ENCODE measurements at places on chromosomes 1 and 21.

DNA sequence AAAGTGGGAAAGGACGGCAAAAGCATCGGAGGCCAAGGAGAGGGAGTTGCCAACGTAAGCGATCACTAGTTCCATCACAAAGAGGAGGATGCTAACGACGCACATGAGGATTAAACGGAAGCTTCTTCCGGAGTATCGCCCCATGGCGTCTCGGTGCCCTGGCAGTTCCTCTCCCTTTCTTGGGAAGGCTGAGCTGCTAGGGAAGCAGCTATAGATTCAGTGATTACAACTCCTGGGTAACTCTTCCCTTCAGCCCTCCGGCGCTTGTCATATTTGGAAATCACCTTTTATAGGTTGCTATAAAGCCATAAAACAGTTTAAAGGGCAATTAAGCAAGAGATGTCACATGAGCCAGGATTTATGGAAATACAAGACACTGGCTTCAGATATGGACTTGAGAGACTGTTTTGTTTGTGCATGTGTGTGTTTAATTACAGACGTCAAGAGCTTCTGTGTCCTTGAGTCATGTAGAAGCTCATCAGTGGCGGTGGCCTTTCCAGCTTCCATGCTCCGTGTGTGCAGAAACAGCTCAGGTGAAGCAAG lies 30.6 kb upstream of the SLC30A10 start:
- DNase-seq = no peak

- no peak for DNase-seq
Measured at GRCh38 chr1:29289493-29289892, 53.2 kb downstream of the PTPRU start.

- no peak for DNase-seq
Measured at GRCh38 chr1:219173434-219173757, 282 bp upstream of the LYPLAL1 start.

DNA sequence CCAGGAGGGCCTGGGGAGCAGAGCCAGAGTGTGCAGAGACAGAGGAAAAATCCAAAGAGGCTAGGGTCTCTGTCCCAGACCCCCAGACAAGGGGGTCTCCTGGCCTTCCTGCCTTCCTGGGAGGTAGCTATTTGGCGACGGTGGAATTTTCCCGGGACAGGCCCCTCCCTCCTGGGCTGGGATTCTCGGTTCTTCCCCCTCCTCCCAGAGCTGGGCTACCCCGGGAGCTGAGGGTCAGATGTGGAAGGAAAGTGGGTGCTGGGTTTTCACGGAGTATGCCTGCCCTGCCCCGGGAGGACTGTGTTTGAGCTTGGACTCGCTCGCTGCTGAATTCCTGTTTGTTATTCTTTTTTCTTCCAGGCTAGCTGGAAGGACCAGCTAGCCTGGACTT lies 759 bp downstream of the AMPD2 start:
- no peak for DNase-seq

GRCh38 chr1:93358293-93358692 lies 12.6 kb downstream of the DR1 start:
- DNase-seq = no peak

- DNase-seq = no peak
Measured at GRCh38 chr21:31173881-31174555, 135.7 kb upstream of the KRTAP19-8 start.

DNA sequence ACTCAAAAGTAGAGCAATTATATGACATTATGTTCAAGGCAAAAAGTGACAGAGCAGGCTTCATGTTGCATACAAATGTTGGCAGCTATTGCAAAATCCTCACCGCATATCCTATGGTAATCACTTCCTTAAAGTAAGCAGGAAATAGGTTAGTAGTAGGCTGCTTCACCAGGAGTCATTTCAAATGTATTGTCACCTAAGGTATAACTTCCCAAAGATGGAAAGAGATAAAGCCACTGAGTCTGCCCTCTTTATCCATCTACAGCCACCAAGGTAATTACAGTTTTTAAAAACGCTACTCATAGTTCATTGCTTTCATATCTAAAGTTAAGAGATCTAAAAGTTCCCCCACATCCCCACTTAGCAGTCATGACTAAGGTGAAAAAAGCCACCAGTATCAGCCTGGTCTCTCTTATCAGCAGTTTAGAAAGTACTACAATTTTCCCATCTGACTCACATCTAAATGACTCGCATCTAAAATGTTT lies 31.6 kb upstream of the UBE2U start:
- no peak for DNase-seq

- DNase-seq = no peak
Measured at GRCh38 chr1:12760256-12760795, 13.2 kb upstream of the PRAMEF12 start.

- DNase-seq = peak; percentile 79
Measured at GRCh38 chr1:83998498-83999315, at the start of gene TTLL7. TTLL7 (minus strand) TSS chr1:83999132; CDS start chr1:83952211, 46,921 bp downstream.

DNA sequence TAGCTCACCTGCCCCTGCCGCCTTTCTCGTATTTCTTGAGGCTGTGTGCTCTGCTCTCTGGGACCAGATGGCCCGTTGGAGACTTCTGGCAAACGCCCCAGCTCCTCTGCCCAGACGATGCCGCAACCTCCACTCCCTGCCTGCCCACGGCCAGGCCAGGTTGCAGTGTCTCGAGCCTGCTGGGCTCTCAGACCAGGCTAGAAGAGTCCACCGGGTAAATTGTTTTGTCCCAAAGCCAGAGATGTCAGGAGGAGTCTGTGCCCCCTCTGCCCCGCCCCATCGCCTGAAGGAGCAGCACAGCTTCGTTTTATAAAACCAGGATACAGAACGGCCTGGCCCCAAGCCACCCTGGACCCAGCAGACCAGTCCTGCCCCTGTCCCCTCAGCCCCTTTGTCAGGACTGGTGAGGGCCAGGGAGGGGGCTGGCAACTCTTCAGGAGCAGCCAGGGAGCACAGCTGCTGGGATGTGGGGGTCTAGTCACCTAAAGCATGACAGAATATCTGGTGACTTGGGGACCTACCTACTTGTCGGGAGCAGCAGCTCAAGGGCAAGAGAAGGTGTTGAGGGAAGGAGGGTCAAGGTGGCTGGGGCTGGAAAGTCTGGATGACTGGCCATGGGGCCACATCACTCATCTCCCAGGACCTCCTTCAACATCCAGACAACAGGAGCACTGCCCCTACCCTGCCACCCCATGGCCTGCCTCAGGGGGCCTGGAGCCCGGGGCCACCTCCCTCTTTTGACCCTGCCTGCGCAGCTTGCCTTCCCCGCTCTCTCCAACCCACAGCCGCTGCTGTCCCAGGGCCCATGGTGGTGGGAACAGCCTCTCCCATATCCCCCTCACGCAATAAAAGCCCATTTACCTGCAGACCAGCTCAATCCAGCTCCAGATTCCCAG lies 33.9 kb upstream of the LBR start:
- peak; percentile 26 for DNase-seq

- DNase-seq = no peak
Measured at GRCh38 chr21:33731447-33731846, 89.1 kb downstream of the ITSN1 start.

GRCh38 chr1:47951545-47952235 lies 45.5 kb downstream of the TRABD2B start:
- DNase-seq = no peak

- DNase-seq = no peak
Measured at GRCh38 chr1:181062836-181063428, 25.6 kb upstream of the IER5 start.

DNA sequence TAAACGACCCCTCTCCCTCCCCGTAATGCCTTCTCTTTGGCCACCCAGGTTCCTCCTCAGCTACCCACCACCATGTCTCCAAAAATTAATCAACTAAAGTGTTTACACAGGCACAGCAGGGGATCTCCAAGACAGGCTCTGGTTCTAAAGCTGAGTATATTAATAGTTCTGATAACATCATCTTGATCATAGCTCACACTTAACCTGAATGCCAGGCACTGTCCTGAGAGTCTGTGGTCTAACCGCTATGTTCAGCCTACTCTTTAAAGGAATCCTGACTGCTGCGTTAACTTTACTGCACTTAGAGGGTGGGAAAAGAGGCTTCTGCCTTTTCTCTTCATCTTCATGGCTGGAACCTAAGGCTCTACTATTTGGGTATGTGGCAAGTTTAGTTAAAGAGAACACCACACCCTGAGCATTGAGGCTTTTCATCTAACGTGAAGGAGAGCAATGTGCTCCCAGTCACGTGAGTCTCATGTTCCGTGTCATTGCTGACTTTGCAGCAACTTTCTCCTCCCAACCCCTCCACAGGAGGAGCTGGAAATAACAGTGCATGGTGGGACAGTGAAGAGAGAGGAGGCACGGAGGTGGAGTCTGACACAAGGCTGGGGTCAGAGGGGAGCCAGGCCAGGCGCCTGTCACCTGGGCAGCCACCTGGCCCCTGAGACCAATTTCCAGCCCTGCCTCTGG lies 86.4 kb downstream of the FAM78B start:
- DNase-seq = no peak

DNA sequence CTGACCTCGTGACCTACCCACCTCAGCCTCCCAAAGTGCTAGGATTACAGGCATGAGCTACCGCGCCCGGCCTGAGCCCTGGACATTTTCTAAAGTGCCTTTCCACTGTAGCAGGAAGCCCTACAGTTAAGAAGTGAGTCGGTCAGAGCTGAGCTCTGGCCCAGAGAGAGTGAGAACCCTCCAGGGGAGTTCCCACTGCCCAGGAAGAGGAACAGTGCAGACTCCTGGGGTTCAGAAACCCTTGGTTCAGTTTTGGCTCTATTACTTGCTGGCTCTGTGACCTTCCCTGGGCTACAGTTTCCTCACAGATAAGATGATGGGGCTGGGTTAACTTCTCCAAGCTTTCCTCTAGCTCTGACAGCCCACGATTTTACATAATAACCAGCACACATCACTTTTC lies 20.9 kb downstream of the SLC9A1 start:
- DNase-seq = no peak

DNA sequence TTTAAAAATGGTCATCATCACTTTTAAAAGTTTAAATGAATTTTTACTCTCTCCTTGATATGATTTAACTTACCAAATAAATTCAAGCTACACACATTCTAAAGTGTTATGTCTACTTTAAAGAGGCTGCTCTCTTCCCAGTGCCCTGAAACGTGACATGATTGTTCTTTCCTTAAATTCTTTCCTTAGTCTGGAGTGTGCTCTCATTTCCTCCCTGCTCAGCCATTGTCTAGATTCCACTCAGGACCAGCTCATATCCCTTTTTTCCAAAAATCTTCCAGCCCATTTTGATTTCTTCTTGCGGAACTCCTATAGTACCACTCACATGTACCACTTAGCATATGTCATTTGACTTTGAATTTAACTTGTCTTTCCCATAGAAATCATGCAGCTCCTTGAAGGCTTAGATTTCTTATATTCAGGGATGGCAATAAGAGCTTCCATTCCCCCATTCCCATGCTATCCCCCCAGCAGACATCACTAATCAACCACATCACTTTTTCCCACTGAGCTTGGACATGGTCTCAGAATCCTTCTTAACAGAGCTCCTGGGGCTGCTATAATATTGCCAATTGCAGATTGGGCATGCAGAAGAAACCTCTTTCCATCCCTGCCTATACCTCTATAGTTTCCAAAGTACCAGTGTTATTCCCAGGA lies 54.7 kb upstream of the ITPKB start:
- no peak for DNase-seq

- no peak for DNase-seq
Measured at GRCh38 chr1:60185684-60186083, 112.1 kb upstream of the C1orf87 start.

DNA sequence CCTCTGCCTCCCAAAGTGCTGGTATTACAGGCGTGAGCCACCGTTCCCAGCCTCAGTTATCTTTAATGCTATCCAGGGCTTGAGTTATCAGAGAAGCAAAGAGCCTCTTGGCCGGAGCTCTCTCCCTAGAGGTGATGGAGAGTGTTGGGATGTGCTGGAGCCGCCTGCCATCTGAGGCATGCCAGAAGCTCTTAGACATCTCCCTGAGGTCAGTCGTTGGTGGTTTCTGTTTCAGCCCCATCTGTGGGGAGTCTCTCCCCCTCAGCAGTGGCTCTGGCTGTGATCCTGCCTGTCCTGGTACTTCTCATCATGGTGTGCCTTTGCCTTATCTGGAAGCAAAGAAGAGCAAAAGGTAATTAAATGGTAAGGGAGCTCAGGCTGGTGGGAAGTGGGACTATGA lies 11.6 kb upstream of the ZNF691 start:
- DNase-seq = no peak

- DNase-seq = no peak
Measured at GRCh38 chr1:26839339-26839722, 12.8 kb downstream of the ZDHHC18 start.

DNA sequence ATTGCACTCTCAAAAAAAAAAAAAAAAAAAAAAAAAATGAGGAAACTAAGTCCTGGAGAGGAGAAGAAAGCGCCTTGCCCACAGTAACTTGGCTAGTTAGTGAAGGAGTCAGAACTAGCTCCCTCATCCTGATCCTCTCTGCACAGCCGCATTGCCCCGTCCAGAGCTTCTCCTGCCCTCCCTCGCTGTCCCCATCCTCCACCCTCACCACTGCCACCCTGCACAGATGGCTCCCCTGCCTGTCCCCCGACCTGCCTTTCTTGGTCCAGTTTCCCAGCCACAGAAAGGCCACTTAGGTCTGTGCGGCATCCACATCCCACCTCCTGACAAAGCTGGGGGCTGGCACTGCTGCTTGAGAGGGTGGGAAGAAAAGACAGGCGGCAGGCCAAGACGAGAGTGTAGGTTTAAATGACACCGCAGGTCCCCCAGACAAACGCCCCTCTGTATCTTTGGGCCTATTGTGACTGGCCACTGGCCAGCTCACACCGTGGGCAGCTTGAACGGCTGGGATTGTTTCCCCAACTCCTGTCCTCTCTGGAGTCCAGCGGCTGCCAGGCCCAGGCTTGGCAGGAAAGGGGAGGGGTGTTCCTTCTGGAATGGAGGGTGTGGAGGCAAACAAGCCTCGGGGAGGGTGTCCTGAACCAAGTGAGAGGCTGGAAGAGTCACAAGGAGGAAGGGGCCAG lies 20.2 kb downstream of the NCMAP start:
- no peak for DNase-seq

DNA sequence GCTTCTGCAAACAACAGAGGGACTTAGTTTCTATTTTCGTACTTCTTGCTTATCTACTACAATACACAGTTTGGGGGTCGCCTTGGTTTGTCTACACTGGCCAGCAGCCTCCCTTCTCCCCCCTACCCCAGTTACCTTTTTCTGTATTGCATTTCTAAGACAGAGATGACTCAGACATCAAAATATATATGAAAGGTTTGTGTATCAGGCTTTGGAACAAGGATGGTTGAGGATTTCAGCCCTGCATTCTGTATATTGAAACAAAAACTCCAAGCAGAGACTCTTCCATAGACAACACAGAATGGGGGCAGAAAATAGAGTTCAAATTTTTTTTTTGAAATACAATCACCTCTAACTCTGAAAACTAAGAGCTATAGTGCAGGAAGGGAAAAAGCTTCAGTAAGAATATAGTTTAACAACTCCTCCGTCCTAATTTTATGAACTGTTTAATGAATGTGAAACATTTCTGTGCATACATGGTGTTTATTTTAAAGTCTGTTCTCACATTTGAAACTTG lies 1.9 kb downstream of the SAMD13 start:
- peak; percentile 46 for DNase-seq

DNA sequence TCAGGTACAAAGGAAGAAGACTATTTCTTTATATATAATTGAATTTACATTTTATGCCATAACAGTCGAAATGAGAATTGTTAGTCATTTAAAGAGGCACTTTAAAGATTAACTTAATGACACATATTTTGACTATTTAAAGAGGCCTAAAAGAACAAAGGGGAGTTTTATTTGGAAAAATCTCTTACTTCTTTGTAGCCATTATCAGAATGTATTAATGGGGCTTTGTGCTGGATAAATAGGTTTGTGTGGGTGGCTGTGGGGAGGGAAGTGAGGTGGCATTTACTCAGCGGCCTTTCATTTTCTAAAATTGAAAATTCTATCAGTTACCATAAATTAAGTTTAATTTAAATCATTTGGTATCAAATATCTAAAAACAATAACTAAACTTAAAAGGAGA lies 462.2 kb upstream of the CXADR start:
- no peak for DNase-seq
